ENCODE measurements at places on chromosomes 11 and 22.

GRCh38 chr11:57977709-57978108 lies 46.0 kb upstream of the OR9Q1 start:
- no peak for DNase-seq

DNA sequence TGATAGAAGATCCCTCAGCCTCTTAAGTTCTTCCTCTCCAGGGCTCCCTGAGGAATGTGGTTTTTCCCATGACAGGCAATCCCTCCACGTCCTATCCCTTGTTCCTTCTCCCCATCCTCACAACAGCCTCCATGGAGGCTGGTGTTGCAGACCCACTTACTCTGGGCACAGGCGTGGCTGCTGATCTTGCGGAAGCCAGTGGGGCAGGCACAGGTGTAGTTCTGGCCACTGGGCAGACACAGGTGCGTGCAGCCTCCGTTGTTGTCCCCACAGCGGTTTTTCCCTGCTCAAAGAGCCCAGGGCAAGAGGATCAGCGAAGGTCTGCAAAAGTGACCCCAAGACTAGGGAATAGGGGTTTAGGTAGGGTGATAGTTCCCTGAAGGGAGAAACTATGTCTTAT lies 29.1 kb downstream of the LRP4 start:
- no peak for DNase-seq

DNA sequence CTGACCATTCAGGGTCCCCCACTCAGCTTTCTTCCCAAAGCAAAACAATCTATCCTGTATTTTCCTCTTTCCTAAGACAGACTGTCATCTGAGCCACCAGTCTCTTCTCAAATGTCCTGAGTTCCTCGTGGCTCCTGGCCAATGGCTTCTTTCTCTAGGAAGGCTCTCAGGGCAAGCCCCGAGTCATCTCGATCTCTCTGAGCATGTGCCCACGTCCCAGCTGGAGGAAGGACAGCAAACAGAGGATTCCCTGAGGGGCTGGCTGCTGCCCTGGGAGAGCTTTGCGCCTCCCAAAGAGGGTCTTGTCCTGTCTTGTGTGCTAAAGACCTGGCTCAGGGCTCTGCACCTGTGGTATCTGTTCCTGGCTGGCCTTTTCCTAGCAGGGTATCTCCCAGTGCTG lies 8.3 kb downstream of the SLC37A2 start:
- no peak for DNase-seq

DNA sequence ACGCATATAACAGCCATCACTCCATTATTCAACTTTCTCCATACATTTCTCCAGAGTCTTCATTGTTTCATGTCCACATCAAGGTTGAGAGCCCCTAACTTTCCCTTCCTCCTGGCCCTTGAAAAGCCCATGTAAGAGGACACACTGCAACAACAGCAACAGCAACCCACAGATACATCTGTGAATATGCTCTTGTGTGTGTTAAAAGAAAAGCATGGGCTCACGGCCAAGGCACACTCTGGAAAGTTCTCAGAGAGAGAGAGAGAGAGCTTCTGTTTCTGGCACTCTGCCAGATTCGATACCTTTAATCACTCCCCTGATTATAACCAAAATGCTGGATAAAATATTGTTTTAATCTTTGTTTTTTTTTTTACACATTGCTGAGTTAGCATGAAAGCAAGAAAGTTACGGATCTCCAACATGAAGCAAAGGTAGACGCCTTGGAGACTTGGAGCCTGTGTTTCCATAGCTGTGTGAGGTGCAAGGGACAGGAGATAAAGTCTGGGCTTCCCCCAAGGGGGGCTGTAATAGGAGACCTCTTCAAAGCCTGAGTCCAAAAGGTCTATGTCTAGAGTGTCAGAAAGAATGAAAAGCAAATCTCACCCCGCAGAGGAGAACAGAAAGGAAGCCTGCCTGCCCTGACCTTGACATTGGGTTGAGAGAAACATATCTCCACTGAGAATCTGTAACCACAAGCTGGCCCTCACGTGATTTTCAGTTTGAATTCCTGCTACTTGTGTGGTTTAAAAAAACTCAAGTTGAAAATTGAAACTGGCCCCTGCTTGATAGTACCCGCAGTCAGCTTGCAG lies 33.7 kb upstream of the MPPED1 start:
- no peak for DNase-seq

DNA sequence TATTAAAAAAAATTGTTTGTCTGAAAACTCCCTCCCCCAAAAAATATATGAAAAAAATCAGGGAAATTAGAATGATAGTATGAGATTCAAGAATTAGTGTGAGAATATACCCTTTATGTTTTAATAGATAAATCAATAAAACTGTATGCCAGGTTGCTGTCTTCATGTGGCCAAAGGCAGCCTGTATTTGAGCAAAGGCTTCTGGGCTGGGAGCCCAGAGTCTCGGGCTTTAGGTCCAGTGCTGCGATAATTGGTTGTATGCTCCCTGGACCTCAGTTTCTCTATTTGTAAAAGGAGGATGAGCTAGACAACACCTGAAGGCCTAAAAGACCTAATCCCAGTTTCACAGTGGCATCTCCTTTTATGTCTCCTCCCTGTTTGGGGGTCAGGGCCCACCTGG lies 29.8 kb downstream of the THOC5 start:
- DNase-seq = no peak

DNA sequence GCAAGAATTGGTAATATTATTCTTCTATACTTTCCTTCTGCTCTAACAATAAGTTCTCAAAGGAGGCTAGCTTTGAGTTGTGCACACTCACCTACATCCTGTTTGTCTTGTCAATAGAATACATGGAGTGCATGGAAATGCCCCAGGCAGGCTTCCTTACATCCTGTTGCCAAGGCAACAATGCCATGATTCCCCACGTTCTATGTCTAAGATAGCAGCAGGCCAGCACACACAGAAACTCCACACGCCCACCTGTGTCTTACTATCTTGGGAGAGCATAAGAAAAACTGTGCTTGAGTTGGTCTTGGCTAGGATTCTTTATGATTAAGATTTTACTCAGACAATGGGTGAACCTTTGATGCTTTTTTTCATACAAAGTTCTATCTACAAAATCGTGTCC lies 379.2 kb downstream of the AASDHPPT start:
- no peak for DNase-seq

DNA sequence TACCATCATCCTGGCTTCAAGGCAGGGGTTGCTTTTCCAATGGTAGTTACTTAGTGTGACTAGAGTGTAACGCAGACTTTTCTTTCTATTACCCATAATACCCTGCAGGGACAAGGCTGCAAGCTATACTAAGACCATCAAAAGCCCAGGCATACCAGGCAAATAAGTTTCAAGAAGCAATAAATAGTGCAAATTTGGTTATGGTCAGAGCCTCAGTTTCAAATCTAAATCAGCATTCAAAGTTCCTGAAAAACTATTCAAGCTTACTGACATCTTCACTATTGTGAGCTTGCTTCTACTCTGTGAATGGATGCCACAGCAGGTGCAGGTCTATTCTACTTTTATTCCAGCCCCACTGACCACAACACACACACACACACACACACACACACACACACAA lies 2.5 kb upstream of the HBB start:
- no peak for DNase-seq

DNA sequence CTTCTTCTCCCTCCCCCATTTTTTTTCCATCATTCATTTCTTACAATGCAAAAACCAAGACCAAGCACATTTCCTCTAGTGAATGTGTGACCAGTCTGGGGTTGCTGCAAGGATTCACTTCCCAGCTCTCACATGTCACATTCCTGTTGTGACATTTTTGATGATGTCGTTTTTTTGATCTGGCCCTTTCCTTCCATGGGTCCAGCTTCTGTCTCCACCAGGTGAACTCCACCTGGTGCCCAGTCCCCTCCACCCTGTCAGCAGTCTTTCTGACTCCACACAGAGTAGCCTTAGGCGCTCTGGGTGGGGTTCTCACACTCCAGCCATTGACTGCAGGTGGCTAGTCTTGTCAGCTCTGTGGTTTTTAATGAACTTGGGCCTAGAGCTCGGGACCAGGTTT lies 15.6 kb downstream of the PANX1 start:
- DNase-seq = no peak

DNA sequence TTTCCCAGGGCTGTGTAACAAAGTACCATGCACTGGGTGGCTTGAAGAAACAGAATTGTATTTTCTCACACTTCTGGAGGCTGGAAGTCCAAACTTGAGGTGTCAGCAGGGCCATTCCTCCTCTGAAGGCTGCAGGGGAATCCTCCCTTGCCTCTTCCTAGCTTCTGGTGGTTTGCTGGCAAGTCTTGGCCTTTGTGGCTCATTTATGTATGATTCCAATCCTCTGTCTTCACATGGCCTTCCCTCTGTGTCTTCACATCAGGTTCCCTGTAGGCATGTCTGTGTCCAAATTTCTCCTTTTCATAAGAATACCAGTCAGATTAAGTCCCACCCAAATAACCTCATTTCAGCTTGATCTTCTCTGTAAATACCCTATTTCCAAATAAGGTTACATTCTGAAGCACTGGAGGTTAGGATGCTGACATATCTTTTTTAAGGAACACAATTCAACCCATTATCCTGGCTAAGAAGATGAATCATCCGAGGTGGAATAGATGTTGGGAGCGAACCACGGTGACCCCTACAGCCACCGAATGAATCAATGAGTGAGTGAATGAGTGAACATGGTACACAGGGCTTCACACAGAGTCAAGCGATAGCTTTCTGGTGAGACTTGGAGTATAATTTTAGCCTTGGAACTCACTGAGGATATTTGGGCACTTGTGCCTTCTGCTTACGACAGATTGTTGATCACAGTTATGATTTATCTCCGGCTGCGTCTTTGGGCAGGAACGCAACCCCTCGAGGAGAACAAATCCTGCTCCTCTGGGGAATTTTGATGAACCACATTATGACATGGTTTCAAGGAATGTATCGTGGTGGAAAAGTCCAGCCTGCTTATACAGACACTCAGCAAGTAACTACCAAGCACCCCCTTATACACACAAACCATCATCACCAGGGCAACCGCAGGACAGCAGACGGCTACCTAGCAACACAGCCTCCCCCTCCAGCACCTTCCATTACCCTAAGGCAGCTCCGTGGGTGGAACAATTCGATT lies 34.3 kb upstream of the MICAL2 start:
- DNase-seq = no peak

GRCh38 chr11:110795112-110795624 lies 82.9 kb upstream of the ARHGAP20 start:
- DNase-seq = no peak

GRCh38 chr11:4491878-4492606 lies 9.6 kb downstream of the OR52K1 start:
- no peak for DNase-seq

GRCh38 chr11:31702966-31703365 lies 108.2 kb downstream of the PAX6 start:
- DNase-seq = no peak

Data from stimulated activated naive CD4-positive, alpha-beta T cell (primary cell).